M059J (cell line): ENCODE measurements at places on chromosomes 7 and 10.

DNA sequence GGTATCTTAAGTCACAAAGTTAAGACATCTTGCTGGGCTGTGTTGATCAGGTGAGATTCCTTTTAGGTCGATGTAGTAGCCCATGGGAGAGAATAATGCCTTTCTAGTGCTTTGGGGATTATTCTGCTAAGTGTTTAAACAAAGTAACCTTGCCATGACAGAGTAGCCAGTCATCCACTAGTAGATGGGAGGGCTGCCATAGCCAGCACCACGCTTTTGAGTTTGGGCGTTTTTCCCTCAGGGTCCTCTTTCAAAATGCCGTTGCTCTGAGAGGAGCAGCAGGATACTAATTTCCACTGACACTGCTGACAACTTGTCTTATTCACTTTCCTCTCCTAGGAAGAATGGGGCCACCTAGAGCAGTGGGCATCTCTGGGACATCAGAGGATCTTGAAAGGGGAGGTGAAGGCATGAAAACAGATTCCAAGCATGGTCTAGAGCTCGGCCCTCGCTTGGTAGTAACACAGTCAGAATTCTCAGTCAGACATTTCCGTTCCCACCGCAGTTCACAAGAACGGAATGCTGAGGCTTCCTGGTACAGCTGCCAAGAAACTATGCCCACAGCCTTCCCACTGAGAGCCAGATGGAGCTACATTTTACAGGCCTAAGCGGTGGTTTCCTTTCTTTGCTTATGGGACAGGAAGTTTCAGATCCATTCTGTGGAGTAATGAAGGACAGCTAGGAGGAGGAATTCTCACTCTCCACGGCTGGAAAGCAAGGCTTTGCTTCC is 15.3 kb upstream of the RSU1 start:
- peak; percentile 90 for DNase-seq

- no peak for DNase-seq
Observed at GRCh38 chr7:140867467-140868462, 57.0 kb downstream of the BRAF start.

GRCh38 chr10:124035928-124036558 is 57.4 kb downstream of the CHST15 start:
- DNase-seq = no peak

- no peak for DNase-seq
Observed at GRCh38 chr7:49483142-49483541, 290.3 kb upstream of the VWC2 start.

- DNase-seq = peak; percentile 29
Observed at GRCh38 chr10:129193148-129193547, 273.9 kb upstream of the MGMT start.

- no peak for DNase-seq
Observed at GRCh38 chr10:124756156-124756903, 12.2 kb upstream of the FAM53B start.

GRCh38 chr10:48314107-48314506 is 7.6 kb downstream of the MAPK8 start:
- DNase-seq = no peak

- no peak for DNase-seq
Observed at GRCh38 chr10:59702347-59702746, 7.3 kb downstream of the SLC16A9 start.

- DNase-seq = no peak
Observed at GRCh38 chr10:101831169-101831811, 12.3 kb downstream of the KCNIP2 start.

- DNase-seq = peak; percentile 47
Observed at GRCh38 chr7:145665499-145666258, 450.9 kb upstream of the CNTNAP2 start.

GRCh38 chr10:70405037-70405824 is 1.3 kb downstream of the EIF4EBP2 start:
- DNase-seq = peak; percentile 80

DNA sequence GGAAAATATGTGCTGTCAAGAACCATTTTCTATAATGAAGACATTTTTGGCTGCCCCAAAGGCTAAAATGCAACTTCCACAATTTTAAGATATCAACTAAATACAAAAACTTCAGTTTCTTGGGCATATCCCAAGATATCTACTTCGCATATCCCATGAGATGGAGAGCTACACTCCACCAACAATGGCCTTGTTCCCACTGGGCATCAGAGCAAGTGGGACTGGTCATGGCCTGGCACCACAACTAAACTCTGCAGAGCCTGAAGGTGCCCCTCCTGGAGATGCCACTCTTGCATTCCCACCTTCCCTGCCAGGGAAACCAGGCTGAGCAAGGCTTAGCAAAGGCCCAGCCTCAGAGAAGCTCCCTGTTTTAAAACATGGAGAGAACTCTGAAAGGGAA is 75.8 kb upstream of the LRRC17 start:
- no peak for DNase-seq

DNA sequence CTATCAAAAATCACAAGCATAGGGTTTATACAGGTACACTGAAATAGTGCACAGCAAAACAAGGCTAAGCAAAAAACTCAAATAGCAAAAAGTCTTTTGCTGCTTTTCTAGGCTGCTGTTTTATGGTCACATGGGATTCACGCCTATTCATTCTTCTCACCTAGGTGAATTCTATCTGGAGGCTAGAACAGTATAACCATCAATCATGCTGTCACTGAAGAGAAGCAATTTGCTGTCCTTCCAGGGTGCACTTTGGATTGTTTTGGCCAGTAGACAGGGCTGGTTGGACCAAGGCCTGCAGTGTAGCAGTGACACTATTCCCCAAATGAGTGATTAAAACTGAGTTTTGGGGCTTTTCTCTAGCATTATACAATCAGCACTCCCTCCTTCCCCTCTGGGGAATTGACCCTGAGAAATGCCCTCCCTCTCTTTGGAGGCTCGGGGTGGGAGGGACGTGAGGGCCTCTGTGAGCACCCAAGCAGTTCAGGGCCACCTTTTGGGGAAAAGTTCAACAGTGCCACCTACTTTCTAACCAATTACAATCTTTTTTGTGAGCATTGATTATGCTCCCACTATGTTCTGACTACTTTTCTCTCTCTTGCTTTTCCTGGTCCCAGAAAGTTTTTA is 16.2 kb upstream of the SND1 start:
- peak; percentile 21 for DNase-seq

DNA sequence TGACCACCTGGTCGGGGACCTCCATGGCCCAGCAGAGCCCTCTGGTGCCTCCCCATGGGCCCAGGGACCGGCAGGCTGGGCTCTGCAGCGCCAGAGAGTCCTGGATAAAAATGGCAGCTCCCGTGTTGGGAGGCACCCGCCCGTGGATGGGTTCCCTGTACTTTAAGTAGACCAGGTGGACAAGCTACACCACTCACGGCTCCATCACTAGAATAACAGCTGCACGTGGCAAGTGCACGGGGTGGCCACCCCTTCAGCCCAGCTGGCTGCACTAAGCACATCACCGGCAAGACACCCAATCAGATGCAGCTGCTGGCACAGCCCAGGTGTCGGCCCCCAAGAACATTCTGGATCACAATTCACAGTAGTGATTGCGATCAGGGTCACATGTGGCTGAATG is 69.8 kb downstream of the DIP2C start:
- DNase-seq = no peak

DNA sequence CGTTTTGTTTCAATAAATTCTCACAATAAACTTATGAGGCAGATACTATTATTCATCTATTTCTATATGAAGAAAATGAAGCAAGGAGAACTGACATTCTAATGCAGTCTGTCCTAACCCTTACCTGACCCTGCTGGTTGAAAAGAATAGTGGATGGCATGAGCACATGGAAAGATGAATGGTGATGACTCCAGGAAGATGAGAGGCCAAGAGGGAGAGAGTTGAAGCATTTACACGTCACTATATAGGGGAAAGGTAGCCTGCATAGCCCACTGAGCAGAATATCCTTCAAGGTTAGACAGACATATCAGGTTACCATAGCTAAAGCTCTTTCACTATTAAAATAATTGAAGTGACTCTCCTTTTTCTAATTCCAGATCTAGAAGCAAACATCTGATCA is 163.9 kb upstream of the CDK1 start:
- DNase-seq = no peak

- DNase-seq = peak; percentile 12
Observed at GRCh38 chr10:27525819-27526218, 21.7 kb downstream of the RAB18 start.

GRCh38 chr10:49758249-49758930 is 3.7 kb downstream of the OGDHL start:
- DNase-seq = no peak

DNA sequence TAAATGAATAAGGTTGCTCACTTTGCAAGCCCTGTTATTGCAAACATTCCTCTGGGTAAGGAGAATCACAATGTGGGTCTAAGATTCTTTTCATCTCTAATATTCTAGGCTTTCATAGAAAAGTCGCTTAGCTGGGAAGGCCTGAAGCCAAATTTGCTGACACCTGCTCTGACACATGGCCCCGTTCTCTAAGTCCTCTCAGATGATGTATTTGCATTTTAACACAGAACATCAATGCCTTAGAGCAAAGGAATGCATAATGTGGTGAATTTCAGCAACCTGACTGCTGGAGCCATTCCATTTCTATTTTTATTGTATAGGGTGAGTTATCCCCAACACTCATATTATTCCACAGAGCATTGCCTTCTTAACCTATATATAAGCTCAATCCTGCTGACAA is 682.1 kb upstream of the NRP1 start:
- DNase-seq = no peak

GRCh38 chr10:122882766-122883165 is 3.4 kb upstream of the FAM24B start:
- DNase-seq = no peak

DNA sequence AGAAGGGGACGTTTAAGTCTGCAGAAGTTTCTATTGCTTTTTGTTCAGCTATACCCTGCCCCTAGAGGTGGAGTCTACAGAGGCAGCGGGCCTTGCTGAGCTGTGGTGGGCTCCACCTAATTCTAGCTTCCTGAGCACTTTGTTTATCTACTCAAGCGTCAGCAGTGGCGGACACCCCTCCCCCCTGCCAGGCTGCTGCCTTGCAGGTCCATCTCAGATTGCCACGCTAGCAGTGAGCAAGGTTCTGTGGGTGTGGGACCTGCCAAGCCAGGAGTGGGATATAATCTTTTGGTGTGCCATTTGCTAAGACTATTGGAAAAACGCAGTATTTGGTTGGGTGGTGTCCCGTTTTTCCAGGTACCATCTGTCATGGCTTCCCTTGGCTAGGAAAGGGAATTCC is 147.3 kb upstream of the PRPS1L1 start:
- no peak for DNase-seq

GRCh38 chr10:4242561-4243035 is 457.6 kb upstream of the KLF6 start:
- peak; percentile 81 for DNase-seq

- DNase-seq = no peak
Observed at GRCh38 chr10:59037018-59037389, 139.4 kb upstream of the PHYHIPL start.
